ENCODE measurements at places on chromosomes 1 and 21. TPM values are rescaled to one million over a fixed set of nuclear protein-coding genes. Genes with fewer than 3 reads are reported as not detected.
A peak's percentile ranks its signal among the peaks of the same experiment; 100 is the strongest.

- peaks cover 19% of the 10 kb centered on the region for H3K36me3 ChIP-seq
- no peak overlapping the region for H3K4me3 ChIP-seq
Observed at GRCh38 chr1:39322431-39322830, 117.9 kb downstream of the MACF1 start.

The S100A9 gene
- 0.95 TPM for total RNA-seq

DNA sequence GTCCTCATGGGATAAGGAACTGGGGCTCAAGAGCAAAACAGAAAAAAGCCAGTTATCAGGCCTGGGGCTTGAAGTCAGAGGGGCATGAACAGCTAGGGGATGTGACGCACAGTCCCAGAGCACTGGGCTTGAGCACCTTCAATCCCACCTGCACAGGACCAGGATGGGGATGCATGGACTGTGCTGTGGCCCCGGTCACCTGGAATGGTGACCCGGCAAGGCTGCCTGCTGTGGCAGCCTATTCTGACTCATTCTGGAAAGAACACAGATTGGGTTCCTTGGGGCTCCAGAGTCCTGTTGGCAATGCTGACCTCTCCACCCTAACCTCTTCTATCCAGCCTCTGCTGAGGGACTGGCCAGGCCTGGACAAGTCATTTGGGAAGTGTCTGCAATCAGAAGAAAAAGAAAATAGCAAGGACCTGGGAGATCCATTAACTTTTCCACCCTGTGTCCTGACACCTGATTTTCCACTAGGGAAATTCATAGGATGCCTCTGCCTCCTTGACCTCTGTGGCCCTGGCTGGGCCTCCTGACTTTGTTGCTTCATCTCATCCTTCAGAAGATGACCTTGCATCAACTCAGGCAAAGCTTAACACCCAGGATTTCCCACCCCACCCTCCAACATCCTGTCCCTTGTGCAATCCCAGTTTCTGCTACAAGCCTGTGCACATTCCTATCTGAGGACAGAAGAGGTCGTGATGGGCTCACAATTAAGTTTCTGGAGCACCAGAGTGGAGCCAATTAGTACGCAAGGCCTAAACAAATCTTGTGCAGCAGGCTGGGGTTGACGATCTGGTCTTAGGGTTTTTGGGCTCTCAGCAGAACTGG, 17.9 kb upstream of the FMOD start:
- peaks cover 59% of the 10 kb centered on the region for H3K27me3 ChIP-seq
- no peak overlapping the region for H3K4me3 ChIP-seq
- no peaks in the 10 kb centered on the region for H3K36me3 ChIP-seq
- H3K27ac ChIP-seq = no peak overlapping the region
- peaks cover 27% of the 10 kb centered on the region for H3K4me1 ChIP-seq

- H3K27me3 ChIP-seq = no peaks in the 10 kb centered on the region
- no peak for DNase-seq
- peak overlapping the region; percentile 77 for H3K27ac ChIP-seq
- H3K36me3 ChIP-seq = peaks cover 29% of the 10 kb centered on the region
- peaks cover 8% of the 10 kb centered on the region for H3K4me1 ChIP-seq
- no peak overlapping the region for H3K4me3 ChIP-seq
Observed at GRCh38 chr1:8357329-8358101, 39.6 kb downstream of the SLC45A1 start.

GRCh38 chr1:40299366-40300248, 17.5 kb downstream of the COL9A2 start:
- no peaks in the 10 kb centered on the region for H3K36me3 ChIP-seq
- no peaks in the 10 kb centered on the region for H3K27me3 ChIP-seq
- DNase-seq = no peak
- H3K27ac ChIP-seq = no peak overlapping the region

DNA sequence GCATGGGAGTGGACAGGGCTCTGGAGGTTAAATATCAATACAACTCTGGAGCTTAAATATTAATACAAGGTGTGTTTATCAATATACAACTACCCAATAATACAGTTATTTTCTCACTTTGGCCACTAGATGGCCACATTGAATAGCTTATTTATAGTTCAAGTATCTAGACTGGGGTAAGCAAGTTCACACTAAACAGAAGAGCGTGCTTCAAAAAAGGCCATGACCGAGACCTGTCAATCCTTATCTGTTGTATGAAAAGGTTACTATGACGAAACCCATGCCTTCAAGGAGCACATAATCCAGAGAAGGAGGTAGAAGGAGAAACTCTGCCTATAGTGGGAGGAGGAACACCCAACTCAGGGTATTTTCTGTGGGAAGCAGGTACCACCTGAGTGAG, 29.1 kb downstream of the CHML start:
- no peak overlapping the region for H3K4me3 ChIP-seq
- no peaks in the 10 kb centered on the region for H3K36me3 ChIP-seq
- no peak for DNase-seq
- peaks cover 14% of the 10 kb centered on the region for H3K4me1 ChIP-seq
- H3K27ac ChIP-seq = no peak overlapping the region

The FABP3 gene
- 0.73 TPM for total RNA-seq

The SHE gene
- total RNA-seq = not detected

- H3K4me1 ChIP-seq = no peaks in the 10 kb centered on the region
- H3K27me3 ChIP-seq = no peaks in the 10 kb centered on the region
- no peak for DNase-seq
- H3K27ac ChIP-seq = no peak overlapping the region
Observed at GRCh38 chr1:26539722-26540121, 10.2 kb downstream of the RPS6KA1 start.

DNA sequence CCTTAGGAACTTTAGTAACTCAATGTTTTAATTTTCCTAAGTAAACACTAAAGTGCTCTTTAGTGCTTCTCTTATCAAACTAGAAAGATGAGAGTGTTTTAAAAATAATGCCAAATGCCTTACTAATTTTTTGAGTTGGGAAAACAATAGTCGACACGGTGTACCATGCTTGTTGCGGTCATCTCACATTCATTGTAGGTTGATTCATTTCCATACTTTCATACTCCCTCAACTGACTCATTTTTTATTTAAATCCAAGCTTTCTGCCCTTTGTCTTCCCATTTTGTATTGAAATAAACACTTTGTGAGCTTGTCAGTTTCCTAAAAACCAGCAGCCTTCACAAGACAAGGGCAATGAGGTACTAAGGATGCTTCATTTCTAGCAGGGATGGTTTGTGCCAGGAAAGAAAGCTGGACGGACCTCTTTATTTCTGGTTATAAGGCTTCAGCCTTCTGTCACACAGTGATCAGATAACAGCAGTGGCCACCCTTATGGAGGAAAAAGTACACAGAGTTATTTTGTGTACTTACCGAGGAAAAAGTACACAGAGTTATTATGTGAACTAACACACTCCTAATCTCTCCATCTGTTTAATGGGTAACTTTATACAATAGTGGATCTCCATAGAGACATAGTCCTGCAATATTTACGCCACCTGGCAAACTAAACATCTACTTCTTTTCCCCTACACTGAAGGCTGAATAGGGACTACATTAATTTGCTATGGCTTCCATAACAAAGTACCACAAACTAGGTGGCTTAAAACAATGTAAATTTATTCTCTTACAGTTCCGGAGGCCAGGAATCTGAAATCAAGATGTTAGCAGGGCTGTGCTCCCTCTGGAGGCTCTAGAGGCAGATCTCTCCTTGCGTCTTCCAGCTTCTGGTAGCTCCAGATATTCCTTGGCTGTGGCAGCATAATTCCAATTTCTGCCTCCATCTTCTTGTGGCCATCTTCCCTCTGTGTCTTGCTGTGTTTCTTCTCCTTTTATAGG, 13.0 kb upstream of the CCDC190 start:
- peaks cover 18% of the 10 kb centered on the region for H3K4me1 ChIP-seq
- H3K36me3 ChIP-seq = peaks cover 15% of the 10 kb centered on the region
- peak overlapping the region; percentile 82 for H3K27ac ChIP-seq
- no peaks in the 10 kb centered on the region for H3K27me3 ChIP-seq
- no peak for DNase-seq

DNA sequence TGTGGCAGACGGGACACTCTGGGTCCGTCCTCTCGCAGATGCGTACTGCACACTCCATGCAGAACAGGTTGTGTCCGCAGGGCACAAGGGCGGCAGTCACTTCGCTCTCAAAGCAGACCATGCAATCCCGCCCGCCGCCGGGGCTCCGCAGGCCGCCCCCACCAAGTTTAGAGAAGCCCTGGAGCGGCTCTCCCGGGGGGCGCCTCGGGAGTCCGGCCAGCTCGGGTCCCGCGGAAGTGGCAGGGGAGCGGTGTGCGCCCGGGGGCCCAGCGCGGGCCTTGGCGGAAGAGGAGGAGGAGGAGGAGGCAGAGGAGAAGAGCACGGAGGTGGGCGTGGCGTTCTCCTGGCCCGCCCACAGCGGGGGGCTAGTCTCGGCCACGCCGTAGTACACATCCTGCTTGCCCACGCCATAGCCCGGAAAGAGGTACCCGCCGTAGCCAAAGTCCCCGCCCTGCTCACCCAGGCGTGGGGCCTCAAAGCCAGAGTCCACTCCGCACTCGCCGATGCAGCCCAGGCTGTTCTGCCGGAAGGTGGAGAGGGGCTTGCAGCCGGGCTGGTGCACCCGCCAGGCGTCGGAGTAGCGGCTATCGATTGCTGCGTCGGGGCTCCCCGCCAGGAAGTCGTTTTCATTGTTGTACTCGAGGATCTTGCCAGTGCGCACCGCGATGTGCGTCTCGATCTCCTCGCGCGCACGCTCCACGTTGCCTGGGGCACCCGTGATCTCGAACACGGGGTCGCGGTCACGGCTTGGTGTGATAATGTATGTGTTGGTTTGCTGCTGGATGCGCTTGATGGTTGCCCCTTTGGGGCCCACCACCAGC, 5.4 kb downstream of the MEX3A start:
- peaks cover 62% of the 10 kb centered on the region for H3K4me1 ChIP-seq
- H3K4me3 ChIP-seq = peak overlapping the region; percentile 99
- no peaks in the 10 kb centered on the region for H3K27me3 ChIP-seq
- no peak for DNase-seq
- peak overlapping the region; percentile 63 for H3K27ac ChIP-seq
- peaks cover 38% of the 10 kb centered on the region for H3K36me3 ChIP-seq

GRCh38 chr1:183910845-183911244, 105.9 kb downstream of the RGL1 start:
- no peak overlapping the region for H3K4me3 ChIP-seq
- no peaks in the 10 kb centered on the region for H3K27me3 ChIP-seq
- H3K36me3 ChIP-seq = peaks cover 5% of the 10 kb centered on the region
- no peak overlapping the region for H3K27ac ChIP-seq
- peaks cover 3% of the 10 kb centered on the region for H3K4me1 ChIP-seq
- no peak for DNase-seq

The CXADR gene
- 65.9 TPM for total RNA-seq

The TMEM52 gene
- 1.8 TPM for total RNA-seq

GRCh38 chr1:15345705-15346345, 63.9 kb upstream of the EFHD2 start:
- no peaks in the 10 kb centered on the region for H3K36me3 ChIP-seq
- H3K4me1 ChIP-seq = no peaks in the 10 kb centered on the region
- H3K27me3 ChIP-seq = peaks cover 11% of the 10 kb centered on the region
- DNase-seq = no peak
- no peak overlapping the region for H3K4me3 ChIP-seq

- no peaks in the 10 kb centered on the region for H3K36me3 ChIP-seq
- H3K27ac ChIP-seq = peak overlapping the region; percentile 97
- peaks cover 26% of the 10 kb centered on the region for H3K27me3 ChIP-seq
- peaks cover 58% of the 10 kb centered on the region for H3K4me1 ChIP-seq
Observed at GRCh38 chr1:213987422-213987926, 299 bp upstream of the PROX1 start.

DNA sequence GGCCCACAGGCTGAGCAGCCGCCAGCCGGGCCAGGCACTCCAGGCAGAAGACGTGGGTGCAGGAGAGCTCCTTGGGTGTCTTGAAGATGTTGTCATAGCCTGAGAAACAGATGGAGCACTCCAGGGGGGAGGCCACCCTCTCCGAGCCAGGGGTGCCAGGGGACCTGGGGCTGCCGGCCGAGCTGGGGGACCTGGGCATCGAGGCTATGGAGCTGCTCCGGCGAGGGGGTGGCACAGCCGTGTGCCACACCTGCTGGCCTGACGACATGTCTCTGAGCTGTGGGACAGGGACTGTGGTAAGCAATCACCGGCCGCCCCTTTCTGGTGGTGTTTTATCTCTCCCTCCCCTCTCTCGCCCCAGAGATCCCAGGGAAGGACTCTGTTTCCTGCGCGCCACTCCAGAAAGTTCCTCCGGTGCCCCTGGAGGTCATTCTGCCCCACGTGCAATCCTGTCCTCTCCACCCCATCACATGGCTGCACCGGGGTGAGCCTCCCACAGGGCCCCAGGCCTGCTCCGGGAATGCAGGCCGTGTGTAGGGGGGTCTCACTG, 1.7 kb downstream of the RNF223 start:
- peaks cover 6% of the 10 kb centered on the region for H3K27me3 ChIP-seq
- H3K4me3 ChIP-seq = no peak overlapping the region
- H3K4me1 ChIP-seq = peaks cover 4% of the 10 kb centered on the region
- no peak for DNase-seq
- no peak overlapping the region for H3K27ac ChIP-seq

GRCh38 chr1:59879996-59880505, 46.5 kb downstream of the CYP2J2 start:
- H3K27ac ChIP-seq = peak overlapping the region; percentile 41
- no peak overlapping the region for H3K4me3 ChIP-seq

GRCh38 chr21:41345934-41346685, 15.7 kb upstream of the MX2 start:
- H3K36me3 ChIP-seq = peaks cover 6% of the 10 kb centered on the region
- no peak overlapping the region for H3K4me3 ChIP-seq
- H3K27me3 ChIP-seq = peaks cover 6% of the 10 kb centered on the region
- no peak for DNase-seq
- H3K27ac ChIP-seq = no peak overlapping the region
- H3K4me1 ChIP-seq = no peaks in the 10 kb centered on the region

The SCAMP3 gene
- total RNA-seq = 53.1 TPM

DNA sequence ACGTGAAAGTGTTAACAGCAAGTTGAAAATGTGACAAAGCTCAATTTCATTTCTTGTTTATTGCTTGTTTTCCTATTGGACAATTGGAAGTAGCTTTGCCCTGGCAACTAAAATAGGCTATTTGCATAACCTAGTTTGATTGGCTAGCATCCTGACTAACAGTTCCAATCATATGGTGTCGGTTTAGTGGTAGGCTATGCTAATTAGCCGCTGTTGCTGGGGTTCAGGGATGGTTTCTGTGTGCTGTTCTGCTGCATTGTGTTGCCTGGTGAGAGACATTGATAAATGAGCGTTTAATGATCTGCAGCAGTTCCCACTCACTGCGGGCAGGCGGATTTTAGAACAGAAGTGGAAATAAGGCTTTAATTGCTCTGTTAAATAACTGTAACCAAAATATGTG, 68.5 kb downstream of the DYRK1A start:
- no peak overlapping the region for H3K4me3 ChIP-seq
- no peak overlapping the region for H3K27ac ChIP-seq
- peaks cover 15% of the 10 kb centered on the region for H3K4me1 ChIP-seq
- H3K27me3 ChIP-seq = no peaks in the 10 kb centered on the region
- peaks cover 39% of the 10 kb centered on the region for H3K36me3 ChIP-seq
- DNase-seq = no peak

DNA sequence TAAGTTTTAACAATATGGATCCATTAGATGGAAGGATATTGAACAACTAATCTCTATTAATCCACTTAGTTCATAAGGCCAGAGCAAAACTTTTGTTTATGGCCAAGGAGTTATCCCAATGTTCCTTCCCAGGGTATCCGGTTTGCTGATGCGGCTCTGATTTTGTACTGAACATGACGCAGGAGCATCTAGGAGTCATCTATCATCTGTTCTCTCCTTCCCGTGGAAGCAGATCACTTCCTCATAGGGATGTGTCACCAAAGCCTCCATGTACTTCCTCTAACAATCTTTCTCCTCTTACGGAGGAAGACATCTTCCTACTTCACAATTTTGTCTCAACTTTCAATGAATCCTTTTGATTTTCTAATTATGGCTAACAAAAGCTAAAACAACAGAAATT, 206.6 kb downstream of the APP start:
- H3K36me3 ChIP-seq = peaks cover 36% of the 10 kb centered on the region
- peak overlapping the region; percentile 12 for H3K27ac ChIP-seq
- peaks cover 23% of the 10 kb centered on the region for H3K4me1 ChIP-seq
- H3K27me3 ChIP-seq = no peaks in the 10 kb centered on the region
